ENCODE measurements at places on chromosomes 12 and 14.

- DNase-seq: peak; percentile 92
Measured at GRCh38 chr12:49868952-49869815, 26.3 kb upstream of the BCDIN3D start.

DNA sequence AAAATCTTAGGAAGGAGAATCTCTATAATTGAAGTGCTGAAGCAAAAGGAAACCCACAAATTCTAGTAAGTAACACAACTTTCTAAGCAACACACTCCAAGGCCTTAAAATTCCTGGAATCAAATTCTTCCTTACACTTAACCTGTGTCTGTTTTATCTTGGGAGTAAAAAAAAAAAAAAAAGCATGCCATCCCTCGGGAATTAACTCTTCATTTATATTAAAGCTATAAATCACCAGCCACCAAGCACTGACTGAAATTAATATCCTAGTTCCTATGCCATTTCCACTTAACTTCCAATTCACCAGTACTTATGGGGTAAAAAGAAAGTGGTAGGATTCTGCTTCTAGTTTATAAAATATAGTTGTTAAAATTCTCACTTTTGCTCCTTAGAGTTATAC lies 238.1 kb downstream of the SLC25A21 start:
- no peak for DNase-seq

- no peak for DNase-seq
Measured at GRCh38 chr14:54797986-54798385, 104.6 kb downstream of the GCH1 start.

DNA sequence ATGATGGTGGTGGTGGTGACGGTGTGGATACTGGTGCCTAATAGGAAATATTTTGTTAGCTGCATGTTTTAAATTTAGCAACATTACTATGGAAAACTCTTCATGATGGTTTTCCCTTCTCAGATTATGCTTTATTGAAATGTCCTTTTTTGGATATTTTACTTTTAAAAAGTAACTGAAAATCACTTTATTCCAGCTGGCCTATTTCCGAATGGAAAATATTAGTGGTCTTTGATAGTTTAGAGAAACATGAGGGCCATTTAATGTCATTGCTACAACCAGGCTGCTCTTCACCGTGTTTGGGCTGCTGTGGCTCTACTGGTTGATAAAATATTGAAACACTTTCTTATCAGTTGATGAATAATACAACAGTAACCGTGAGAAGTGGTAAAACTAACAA lies 64.2 kb downstream of the PELI2 start:
- no peak for DNase-seq
